ENCODE measurements at places on chromosomes 1 and 21.
A peak's percentile ranks its signal among the peaks of the same experiment; 100 is the strongest.

GRCh38 chr1:41240781-41241353 is 1.2 kb downstream of the SCMH1 start:
- DNase-seq: no peak

DNA sequence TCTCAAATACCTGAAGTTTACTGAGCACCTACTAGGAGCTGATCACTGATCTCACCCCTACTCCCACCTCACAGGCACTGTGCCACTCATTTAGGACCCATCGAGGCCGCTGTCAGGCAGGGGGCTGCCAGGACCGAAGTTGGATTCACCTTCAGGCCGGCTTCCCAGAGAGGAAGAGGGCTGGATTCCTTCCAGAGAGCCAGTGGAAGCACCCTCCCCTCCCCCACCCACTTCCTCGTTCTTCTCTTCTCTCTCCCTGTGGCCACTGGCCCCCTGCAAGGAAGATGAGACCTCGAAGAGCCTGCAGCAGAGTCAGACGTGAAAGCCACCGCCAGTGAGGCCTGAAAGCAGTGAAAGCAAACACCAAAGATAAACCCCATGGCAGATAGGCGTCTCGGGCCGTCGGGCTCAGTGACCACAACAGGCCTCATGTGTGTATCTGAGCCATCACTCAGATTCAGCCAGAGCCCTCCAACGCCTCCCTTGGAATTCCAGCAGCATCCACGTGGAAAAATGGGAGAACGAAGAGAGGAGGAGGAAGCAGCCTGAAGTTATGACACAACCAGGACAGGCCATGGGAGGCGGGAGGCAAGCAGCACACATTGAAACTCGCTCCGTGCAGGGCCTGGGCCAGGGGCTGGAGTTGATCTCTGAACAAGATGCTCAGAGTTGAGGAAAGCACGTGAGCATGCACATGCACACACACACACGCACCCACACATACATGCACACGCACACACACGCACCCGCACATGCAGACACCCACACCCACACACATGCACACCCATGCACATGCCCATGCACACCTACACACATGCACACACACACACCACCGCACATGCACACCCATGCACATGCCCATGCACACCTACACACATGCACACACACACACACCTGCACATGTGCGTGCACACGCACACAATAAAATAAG is 6.2 kb upstream of the AGTRAP start:
- no peak for DNase-seq

DNA sequence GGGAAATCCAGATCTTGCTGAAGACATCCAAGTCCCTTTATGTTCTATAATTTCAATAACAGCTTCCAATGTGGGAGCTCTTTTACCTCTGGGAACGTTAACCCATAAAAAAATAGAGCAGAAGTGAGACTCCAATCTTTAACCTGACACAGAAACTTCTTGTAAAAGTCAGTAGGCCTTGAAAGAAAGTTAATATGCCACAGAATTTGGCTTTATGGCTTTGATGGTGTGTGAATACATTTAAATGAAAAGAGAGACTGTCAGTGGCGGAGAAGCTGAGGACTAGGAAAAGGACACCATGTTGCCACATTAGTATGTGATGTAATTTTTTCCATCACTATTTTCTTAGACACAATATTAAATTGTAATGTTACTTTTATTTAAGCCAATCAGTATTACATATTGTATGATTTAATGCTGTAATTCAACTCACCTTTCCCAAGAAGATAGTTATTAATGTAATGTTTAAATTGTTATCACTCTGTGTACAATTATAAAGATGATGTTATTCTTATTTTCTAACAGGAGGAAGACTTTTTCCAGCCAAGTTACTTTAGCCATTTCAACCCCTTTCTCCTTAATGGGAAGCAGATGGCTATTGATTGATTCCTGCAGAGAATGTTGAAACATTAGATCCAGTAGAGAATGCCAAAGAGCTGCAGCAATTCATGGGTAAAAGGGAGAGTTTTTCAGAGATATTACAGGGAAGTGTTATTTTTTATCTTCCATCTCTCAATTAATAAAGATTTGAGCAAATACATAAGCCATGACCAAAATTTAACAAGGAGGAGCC is 17.5 kb upstream of the CLDN8 start:
- DNase-seq: no peak

DNA sequence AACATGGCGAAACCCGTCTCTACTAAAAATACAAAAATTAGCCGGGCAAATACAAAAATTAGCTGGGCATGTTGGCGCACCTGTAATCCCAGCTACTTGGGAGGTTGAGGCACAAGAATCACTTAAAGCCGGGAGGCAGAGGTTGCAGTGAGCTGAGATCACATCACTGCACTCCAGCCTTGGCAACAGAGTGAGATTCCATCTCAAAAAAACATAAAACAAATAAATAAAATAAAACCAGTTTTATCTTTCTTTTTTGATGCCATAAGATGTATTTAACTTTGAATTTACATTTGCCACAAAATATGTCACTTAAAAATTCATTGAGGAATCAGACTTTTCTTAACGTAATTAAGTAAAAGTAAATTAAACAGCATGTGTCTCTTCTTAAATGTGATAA is 113.3 kb upstream of the ERRFI1 start:
- no peak for DNase-seq

DNA sequence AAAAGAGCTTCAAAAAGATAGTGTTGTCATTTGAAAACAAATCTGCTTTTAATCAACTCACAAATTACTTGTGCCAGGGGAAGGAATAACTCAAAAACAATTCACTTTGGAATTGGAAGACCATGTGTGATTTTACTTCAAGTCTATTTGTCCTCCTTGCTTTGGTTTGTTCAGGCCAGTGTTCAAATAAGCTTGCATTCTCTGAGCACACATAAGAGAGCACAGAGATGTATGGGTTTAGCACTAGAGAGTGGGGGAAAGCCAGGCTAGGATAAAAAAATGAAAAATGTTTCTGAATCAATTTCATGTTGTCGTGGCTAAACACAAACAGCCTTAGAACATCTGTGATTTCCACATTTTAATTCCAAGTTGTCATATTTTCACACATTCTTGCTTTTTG is 325.7 kb upstream of the LYPLAL1 start:
- no peak for DNase-seq

GRCh38 chr1:69305621-69306020 is 262.1 kb upstream of the LRRC7 start:
- no peak for DNase-seq

- DNase-seq: no peak
Observed at GRCh38 chr21:34939673-34940331, 109.3 kb downstream of the RUNX1 start.

GRCh38 chr1:43329995-43330751 is 7.4 kb upstream of the MPL start:
- peak; percentile 71 for DNase-seq

DNA sequence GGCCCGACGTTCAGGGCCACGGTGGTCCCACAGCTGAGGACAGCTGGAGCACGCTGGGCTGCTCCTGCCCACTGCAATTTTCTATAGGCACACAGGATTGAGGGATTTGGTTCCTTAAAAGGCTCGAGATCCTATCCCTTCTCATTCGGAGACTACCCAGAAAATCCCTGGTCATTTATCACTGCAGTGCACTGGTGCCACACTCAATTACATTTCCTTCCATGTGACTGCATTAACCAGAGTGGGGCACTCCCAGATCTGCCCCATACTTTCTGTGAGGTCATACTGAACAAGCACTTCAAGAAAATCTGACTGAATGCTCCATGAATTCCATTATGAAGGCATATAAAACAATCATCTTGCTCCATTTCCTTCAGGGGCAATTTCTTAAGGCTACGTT is 49.8 kb upstream of the KCNE1 start:
- no peak for DNase-seq

- DNase-seq: no peak
Observed at GRCh38 chr1:185663332-185663731, 70.9 kb upstream of the HMCN1 start.

DNA sequence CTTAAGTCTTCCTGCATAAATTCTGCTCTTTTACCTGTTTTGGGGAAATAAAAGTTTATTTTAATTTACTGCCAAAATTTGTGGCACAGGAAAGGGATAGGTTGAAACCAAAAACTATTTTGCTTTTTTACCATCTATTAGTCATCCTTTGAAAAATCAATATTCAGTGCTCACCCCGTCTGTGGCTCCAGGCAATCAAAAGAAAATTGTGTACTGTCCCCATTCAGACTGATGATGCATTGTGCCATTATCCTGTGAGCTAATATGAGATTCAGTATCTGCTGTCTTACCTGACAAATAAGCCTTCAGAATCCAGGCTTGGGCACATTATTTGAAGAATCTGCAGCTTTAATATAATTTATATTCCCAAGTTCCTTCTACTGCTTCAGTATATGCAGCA is 650.7 kb downstream of the KIF26B start:
- no peak for DNase-seq

DNA sequence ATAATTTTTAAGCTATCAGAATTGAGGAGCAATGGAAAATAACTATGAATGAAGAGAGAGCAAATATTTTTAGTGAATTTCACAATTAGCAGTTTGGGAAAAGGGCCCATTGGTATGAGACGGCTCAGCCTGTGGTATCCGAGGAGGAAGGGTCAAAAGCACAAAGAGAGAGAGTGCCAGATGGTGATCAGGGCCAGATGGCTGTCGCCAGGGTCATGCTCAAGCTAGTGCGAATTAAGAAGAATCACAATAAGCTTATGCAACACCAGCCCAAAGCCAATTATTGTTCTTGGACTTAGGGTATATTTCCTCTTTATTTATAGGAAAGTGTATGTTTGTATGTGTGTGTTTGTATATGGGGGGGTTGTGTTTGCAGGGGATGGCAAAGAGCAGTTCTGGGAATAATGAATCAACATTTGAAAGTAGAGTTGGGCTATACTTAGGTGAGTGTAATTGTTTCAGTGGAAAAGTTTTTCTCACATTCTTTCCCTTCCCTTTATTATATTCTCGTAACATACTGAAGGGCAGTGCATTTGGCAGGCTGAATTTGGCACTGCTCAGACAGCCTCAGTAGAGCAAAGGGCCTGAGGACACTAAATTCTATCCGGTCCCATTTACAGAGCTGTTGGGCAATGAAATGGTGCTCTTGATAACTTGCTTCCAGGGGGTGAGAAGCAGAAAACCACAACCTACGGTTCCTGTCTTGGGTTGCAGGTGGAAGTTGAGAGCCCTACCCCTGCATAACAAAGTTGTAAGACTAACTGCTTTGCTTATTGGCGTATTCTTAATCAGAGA is 19.5 kb upstream of the DDR2 start:
- DNase-seq: no peak

GRCh38 chr1:26295194-26296138 is 11.0 kb downstream of the UBXN11 start:
- no peak for DNase-seq

GRCh38 chr1:183926983-183927382 is 110.5 kb downstream of the COLGALT2 start:
- no peak for DNase-seq

DNA sequence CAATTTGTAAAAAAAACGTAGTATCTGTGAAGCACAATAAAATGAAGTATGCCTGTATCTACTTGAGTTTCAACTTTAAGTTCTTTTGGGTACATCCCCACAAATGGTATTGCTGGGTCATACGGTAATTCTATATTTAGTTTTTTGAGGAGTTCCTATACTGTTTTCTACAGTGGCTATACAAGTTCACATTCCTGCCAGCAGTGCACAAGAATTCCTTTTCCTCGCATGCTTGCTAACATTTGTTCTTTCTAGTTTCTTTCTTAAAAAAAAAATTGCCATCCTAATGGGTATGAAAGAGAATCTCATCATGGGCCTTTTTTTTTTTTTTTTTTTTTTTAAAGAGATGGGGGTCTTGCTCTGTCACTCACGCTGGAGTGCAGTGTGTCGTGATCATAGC is 41.9 kb downstream of the UCK2 start:
- no peak for DNase-seq

DNA sequence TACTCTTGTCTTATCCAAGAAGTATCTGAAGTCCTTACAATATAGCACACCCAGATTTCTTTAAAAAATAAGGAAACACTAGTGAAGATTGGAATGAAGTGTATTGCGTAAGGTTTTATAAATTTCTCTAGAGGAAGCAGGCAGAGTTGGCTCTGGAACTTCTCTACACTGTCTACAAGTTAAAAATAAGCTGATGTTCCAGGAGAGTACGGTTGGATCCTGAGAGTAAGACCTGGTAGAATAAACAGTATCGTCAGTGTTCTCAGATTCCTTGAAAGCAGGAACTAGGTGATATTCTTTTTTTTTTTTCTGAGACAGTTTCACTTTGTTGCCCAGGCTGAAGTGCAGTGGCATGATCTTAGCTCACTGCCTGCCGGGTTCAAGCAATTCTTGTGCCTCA is 107.9 kb downstream of the USP25 start:
- DNase-seq: no peak

- DNase-seq: no peak
Observed at GRCh38 chr1:21269461-21270085, 20.7 kb downstream of the ECE1 start.

DNA sequence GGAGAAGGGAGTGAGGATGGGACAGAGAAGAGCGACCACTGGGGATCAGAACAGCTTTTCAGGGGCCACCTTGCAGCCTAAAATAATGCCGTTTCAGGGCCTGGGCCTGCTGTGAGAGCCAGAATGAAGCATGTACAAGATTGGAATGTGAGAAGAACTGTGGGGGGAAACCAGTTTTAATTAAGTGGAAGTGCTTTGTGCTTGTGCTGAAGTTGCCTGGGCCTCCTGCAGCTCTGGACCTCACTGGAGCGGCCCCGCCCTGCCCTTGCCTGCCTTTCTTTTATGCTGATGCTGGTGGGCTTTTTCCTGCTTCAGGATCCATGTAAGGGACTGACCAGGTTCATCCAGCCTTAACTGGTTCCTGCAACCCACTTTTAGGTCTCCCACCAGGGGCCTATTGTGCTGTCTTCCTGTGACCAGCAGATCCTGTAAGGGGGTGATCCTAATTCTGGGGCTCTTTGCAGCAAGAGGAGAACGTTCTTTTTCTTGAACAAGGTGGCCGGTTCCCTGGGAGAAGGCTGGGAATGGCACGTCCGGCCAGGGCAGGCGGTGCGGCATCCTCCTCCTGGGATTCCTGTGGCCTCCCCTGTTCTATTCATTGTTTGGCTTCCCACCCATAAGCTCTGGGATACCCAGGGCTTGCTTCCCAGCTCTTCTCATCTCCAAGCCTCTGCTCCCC is 3.2 kb downstream of the C1orf226 start:
- DNase-seq: no peak

- DNase-seq: no peak
Observed at GRCh38 chr1:221032637-221033280, 153.5 kb downstream of the HLX start.

DNA sequence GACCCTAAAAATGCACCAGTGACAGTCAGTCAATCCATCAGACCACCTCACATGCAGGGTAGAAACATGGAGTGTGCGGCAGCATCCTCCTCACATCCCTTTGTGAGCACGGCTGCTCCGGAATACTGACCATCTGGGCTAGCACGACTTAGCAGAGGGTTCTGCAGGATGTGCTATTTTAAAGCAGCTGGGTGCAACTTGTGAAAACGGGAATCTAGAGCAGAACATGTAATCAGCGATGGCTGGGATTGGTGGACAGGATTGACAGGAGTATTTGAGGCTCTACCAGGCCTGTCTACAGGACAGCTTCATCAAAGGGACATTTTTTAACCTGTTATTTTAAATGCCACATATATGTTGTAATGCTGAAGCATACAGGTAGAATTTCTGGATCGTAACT is 16.8 kb upstream of the PLEKHM2 start:
- no peak for DNase-seq
